ENCODE measurements at places on chromosomes 4 and X.

GRCh38 chr4:172928347-172928746, 240.3 kb upstream of the GALNT7 start:
- DNase-seq = no peak

DNA sequence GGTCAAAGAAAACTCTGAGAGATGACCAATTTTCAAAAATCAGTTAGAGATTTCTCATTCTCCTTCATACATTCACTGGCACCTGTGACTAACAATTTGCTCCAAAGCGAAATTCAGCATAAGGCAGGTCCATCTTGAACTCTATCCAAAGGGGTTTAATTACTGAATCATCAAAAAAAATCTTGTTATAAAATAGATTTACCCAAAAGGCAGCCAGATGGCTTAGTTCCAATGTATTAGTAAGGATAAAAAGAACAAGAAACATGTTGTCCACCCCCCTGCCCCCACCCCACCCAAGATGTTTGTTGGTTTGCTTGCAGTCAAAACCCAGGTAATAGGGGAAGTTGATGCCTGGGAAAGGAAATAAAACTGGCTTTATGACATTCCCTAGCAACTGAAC, 200.3 kb downstream of the ANTXR2 start:
- no peak for DNase-seq

GRCh38 chrX:64350047-64350446, 45.2 kb downstream of the MTMR8 start:
- DNase-seq = no peak

GRCh38 chr4:16197876-16198665, 28.2 kb downstream of the TAPT1 start:
- DNase-seq = no peak

GRCh38 chr4:143026459-143027170, 158.1 kb upstream of the USP38 start:
- no peak for DNase-seq

- DNase-seq = no peak
Measured at GRCh38 chrX:145818186-145819113, 821 bp downstream of the SLITRK2 start.

GRCh38 chr4:85127653-85128052, 161.2 kb upstream of the WDFY3 start:
- no peak for DNase-seq

- no peak for DNase-seq
Measured at GRCh38 chr4:168398589-168398988, 80.0 kb upstream of the DDX60 start.

DNA sequence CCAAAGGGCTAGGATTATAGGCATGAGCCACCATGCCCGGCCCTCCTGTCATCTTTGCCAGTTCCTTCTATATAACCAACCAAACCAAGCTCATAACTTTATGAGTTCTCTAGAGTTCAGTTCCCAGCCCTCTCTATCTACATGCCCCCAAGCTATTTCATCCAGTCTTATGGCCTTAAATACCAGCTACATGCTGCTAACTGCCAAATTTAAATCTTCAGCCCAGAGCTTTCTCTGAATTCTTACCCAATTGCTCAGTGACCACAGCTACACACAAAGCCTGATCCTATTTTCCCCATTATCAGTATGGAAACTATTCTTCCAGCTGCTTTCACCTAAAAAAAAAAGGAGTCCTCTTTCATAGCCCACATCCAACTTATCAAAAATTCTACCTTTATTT, 23.1 kb downstream of the TMEM184C start:
- no peak for DNase-seq

DNA sequence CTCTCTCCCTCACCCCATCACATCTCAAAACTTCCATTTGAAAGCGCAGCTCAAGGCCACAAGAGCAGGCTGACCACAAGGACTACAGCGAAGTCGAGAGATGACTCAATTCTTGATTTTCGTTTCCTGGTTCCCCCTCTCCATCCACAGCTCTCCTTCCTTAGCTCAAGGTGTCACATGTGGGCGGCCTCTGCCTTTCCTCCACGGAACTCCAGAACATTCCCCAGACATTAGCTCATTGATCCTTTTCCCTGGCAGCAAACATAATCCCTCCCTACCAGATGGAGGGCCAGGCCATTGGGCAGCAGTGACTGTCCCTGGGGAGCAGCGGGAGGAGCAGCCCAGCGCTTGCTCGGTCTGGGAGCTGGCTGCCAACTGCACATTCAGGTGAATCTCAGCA, 56.3 kb downstream of the CCDC149 start:
- DNase-seq = no peak

GRCh38 chr4:22906045-22906444, 213.3 kb downstream of the GBA3 start:
- DNase-seq = no peak

- DNase-seq = no peak
Measured at GRCh38 chrX:13622401-13622964, 30.5 kb upstream of the TCEANC start.

DNA sequence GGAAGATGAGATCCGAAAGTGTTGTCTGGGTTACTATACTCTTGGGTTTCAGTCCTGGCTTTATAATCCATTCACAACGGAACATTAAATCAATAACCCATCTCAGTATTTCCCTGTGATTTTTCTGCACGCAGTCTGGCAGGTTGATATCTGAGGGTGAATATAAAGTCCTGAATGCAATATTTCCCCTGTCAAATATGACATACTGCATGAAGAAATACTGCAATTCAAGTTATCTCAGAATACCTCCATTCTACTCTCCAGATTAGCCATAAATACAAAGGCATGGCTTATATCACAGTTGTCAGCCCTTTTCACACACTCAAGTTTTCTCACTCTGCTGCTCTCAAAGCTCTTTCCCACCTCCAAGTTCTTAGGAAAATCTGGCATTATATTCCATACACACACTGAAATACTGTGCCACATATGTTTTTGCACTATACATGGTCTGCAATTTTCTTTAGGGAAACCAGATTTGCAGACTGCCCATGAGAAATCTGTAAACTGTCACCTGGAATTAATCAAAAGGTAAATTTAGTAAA, 64.7 kb downstream of the WDFY3 start:
- DNase-seq = no peak

- DNase-seq = no peak
Measured at GRCh38 chrX:97260679-97261078, 377.0 kb downstream of the RPA4 start.

GRCh38 chr4:91325495-91325894, 978.3 kb upstream of the GRID2 start:
- DNase-seq = peak; percentile 19

DNA sequence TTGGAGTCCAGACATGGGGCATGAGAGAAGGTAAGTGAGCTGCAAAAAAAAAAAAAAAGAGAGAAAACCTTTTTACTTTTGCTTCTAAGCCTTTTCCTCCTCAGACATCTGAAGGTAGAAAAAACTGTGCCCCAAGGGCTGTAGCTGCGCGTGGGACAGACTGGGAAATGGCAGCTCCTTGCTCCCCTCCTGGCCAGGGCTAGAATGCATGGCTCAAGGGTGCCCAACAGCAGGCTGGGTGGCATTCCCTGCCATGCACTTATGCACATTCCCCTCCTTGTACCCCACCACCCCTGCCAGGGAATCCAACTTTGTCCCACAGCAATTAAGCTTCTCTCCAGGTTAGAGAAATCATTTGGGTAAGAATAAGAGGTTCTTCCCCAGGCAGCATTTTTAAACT, 421.2 kb downstream of the TRAM1L1 start:
- no peak for DNase-seq

- DNase-seq = no peak
Measured at GRCh38 chrX:38627683-38628082, 66.3 kb downstream of the TSPAN7 start.

DNA sequence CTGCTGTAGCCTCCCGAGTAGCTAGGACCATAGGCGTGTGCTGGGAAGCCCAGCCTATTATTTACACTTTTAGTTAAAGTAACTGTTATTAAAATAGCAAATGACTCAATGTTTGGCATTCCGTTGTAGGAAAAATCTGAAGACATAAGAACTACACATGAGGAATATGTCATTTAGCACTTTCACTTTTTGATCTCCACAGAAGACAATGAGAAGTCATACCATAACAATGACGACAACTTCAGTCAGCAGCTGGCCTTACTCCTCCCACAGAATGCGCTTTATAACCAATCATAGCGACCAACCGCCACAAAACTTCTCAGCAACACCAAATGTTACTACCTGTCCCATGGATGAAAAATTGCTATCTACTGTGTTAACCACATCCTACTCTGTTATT, 6.7 kb downstream of the GPR34 start:
- no peak for DNase-seq

GRCh38 chr4:118850488-118851173, 14.7 kb upstream of the SEC24D start:
- no peak for DNase-seq

DNA sequence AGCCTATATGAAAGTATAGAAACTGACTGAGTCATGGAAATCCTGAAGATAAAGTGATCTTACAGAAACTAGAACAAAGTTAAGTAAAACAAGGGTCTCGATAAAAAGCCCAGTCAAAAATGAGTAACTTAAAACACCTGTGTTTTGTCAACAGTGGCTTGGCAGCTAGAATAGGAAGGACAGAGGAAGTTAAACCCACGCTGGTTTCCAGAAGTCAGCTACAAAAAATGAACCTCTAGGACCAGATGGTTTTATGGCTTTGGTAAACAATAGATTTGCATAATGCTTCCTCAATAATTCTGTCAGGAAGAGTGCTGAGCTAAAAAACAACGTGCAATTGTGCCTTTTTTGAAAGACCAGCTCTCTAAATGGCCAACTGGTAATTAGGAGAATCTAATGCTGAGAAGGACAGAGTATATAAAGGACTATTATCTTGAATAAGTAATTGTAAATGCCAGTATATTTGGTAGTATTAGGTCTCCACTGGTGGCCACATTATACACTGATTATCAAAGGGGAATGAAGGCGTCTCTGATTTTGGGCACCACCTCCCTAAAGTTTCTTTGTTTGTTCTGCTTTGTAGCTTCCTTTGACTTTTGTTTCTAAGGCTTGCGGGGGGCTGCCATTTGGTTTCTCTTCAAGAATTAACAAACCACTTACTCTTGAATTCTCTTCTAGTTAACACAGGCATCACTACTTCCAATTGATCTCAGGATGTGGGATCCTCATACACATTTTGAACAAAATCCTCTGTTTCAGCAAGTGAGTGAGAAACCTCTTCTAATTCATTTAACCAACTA, 72.2 kb upstream of the PPP3CA start:
- no peak for DNase-seq

- no peak for DNase-seq
Measured at GRCh38 chr4:186932631-186933187, 209.1 kb upstream of the FAT1 start.

- DNase-seq = peak; percentile 72
Measured at GRCh38 chr4:76803522-76803921, 94.4 kb downstream of the SOWAHB start.

DNA sequence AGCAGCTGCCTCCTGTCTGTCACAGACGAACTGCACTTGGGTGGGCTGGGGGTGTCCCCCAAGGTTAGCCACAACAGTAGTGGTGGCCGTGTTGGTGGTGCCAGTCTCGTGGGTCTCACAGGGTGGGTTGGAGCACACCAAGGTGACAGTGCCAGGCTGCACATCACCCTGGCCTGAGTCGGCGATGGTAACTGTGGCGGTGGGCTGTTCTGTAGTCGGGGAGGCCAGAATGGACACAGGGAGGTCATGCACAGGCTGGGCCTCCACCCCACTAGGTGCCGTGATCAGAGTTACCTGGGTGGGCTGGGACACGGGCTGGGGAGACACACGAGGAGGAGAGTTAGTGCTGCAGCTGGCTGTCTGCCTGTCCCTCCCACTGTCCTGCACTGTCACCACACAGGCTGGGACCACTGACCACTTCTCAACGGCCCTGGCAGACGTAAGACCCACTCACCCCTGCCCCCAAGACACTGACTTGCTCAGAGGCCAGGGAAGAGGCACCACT, 10.8 kb upstream of the RENBP start:
- DNase-seq = no peak
